Activated gamma-delta T cell treated with Interleukin-2 at 50 U/mL for 16 hours (primary cell): ENCODE measurements at places on chromosomes 1 and 21.
A peak's percentile ranks its signal among the peaks of the same experiment; 100 is the strongest.

- no peak for DNase-seq
Observed at GRCh38 chr21:45385549-45386050, 19.4 kb upstream of the COL18A1 start.

GRCh38 chr1:173014160-173014559 is 36.6 kb downstream of the TNFSF18 start:
- DNase-seq: no peak

DNA sequence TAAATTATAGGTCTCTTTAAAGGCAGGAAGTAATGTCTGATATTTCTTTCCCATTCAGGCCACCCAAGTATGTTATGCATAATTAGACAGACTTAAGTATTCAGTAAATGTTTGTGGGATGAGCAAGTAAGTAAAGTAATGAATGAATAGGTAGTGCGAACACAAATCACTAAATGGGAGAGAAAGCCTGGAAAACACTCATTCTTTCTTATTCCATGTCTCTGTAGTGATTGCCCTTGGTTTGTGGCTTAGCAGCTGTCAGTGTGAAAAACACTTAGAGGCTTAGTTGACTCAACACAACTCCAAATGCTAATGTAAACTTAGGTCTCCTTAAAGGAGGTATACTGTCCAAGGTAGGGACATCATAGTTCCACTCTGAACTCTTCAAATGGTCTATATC is 182.5 kb downstream of the ZC3H11B start:
- no peak for DNase-seq

GRCh38 chr1:201944639-201945038 is 1.7 kb downstream of the LMOD1 start:
- DNase-seq: no peak

GRCh38 chr1:108947871-108948525 is 15.3 kb downstream of the CLCC1 start:
- DNase-seq: no peak

GRCh38 chr21:36985751-36986594 is 19.5 kb upstream of the HLCS start:
- no peak for DNase-seq

- DNase-seq: no peak
Observed at GRCh38 chr1:208215393-208215792, 28.8 kb downstream of the PLXNA2 start.

GRCh38 chr21:40926238-40926637 is 79.3 kb upstream of the DSCAM start:
- DNase-seq: no peak

GRCh38 chr1:194774535-194774934 is 1588.1 kb upstream of the B3GALT2 start:
- DNase-seq: no peak

DNA sequence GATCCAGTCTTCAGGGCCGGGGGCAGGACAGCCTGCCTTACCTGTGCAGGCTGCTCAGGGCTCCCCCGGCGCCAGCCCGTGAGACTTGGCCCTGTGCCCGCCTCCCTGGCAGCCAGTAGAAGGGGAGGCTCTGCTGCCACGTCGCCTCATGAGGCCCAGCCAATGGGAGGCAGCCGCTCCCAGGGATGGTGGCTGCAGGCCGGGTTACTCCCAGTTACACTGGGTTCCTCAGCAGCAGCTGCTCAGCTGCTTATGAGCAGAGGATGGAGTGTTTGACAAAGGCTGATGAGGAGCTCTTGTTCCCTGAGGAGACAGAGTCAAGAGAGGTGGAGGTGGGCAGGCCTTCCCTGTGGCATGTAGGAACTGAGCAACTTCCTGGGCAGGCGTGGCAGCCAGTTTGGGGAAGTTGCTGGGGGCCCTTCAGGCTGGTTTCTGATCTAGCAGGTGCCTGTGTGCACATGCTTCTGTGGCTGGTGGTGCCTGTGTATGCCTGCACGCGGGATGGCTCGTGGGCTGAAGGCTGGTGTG is 5.5 kb downstream of the MFSD2A start:
- DNase-seq: peak; percentile 10

GRCh38 chr1:2406451-2407041 is 5.8 kb downstream of the PEX10 start:
- DNase-seq: no peak

DNA sequence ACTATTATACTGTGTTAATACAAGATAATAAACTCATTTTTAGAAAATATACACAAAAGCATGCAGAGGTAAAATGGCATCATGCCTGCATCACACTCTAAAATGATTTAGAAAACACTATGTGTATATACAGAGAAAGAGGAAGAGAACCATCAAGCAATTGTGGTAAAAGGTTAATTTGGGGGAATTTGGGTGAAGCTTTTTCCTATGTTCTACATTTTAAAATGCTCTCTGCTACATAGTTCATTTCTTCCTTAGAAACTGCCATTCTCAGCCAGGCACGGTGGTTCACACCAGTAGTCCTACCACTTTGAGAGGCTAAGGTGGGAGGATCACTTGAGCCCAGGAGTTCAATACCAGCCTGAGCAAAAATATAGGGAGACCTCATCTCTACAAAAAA is 44.1 kb downstream of the GON4L start:
- DNase-seq: no peak

- DNase-seq: no peak
Observed at GRCh38 chr1:177631770-177632169, 338.1 kb downstream of the SEC16B start.

DNA sequence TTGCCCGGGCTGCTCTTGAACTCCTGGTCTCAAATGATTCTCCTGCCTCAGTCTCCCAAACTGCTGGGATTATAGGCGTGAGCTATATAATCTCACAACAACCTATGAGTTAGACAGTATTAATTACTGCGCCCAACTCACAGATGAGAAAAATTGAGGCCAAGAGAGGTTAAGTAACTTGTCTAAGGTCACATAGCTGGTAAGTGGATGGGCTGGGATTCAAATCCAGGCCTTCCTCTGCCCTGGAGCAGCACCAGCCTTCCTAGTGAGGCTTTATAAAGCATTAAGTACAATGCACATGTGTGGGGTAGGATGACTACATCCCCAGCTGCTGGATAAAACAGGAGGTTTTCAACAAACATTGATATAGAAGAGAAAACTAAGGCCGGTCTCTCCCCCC is 15.1 kb downstream of the E2F2 start:
- DNase-seq: no peak

DNA sequence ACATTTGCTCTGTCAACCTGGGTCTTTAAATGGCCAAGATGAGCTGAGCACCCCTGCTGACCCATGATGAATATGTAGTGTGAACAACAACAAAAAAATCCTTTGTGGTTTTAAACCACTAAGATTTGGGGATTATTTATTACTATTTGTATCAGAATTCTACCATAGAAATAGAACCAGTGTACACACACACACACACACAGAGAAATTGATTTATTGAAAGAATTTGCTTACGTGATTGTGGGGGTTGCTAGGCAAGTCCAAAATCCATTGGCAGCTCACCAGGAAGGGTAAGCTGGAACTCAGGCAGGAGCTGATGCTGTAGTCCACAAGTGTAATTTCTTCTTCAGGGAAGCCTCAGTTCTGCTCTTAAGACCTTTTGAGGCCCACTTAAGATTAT is 82.5 kb upstream of the MAP1LC3C start:
- DNase-seq: no peak

DNA sequence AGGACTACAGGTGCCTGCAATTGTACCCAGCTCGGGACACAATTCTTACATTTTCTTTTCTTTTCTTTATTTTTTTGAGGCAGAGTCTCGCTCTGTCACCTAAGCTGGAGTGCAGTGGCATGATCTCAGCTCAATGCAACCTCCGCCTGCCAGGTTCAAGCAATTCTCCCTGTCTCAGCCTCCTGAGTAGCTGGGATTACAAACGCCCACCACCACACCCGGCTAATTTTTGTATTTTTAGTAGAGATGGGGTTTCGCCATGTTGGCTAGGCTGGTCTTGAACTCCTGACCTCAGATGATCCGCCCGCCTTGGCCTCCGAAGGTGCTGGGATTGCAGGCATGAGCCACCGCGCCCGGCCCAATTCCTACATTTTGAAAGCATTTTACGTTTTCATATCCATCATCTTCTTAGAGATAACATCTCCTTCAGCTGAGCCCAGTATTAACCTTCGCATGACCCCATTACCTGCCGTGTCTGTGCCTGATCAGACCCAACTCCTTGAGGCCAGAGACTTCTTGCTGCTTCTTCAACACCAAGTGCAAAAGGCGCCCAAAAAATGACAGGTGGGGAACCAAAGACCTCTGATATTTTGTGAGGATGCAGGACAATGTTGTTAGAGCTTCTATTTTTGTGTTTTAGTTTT is 2.8 kb upstream of the ADAMTSL4 start:
- no peak for DNase-seq

- no peak for DNase-seq
Observed at GRCh38 chr1:1337793-1338147, 6.7 kb downstream of the TAS1R3 start.

GRCh38 chr21:36960676-36961284 is 5.7 kb downstream of the HLCS start:
- no peak for DNase-seq
